ENCODE measurements at places on chromosomes 3 and 15.

DNA sequence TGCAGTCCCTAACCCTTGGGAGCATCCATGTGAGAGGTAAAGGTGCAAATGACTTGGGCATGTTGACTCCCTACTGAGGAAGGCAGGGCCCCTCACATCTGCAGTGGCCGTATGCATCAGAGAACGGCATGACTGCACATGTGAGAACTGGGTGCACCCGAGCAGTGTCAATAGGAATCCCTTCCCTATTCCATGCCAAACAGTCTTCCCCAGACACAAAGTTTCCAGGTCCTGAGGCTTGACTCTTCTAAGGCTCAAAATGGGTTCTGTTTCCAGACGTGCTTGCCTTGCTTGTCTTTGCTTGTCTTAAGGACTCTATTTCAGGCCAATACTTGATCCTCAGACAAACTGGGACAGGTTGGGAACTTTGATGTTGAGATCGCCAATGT, 20.5 kb upstream of the ANPEP start:
- no peak for DNase-seq

DNA sequence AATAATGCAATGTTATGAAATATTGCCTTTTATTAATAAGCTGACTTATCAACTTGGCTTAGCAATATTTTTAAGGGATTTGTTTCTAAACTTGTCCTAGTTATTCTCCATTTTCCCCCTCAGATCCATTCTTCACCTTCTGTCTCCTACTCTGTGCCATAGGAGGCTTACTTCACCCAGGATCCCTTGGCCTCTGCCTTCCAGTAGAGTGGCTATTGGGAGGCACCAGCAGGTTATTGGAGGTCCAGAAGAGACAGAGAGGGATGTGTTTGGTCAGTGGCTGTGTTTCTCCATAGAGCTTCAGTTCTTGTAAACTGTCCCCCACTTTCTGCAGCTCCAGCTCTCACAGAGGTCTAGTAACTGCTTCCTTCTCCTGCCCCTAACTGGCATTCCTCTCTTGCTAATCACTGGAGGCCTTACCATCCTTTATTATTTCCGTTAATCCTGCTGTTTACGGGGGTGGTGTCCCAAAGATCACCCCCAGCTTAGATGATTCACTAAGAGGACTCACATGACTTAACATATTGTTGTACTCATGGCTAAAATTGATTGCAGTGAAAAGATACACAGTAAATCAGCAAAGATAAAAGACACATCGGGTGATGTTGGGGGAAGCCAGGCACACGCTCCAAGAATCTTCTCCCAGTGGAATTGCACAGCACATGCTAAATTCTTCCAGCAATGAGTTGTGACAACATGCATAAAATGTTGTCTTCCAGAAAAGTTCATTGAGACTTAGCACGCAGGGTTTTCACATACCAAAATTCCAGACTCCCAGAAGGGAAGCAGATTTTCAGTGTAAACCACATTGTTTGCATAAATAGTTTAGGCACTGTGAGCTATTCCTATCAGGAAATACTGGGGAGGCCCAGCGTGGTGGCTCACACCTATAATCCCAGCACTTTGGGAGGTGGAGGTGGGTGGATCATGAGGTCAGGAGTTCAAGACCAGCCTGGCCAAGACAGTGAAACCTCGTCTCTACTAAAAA, 67.5 kb downstream of the RPL22L1 start:
- DNase-seq: peak; percentile 100

- peak; percentile 75 for DNase-seq
These were observed 48.5 kb downstream of the CHCHD6 start for GRCh38 chr3:126752303-126753190.

- DNase-seq: no peak
These were observed 82.6 kb upstream of the NANOGP8 start for GRCh38 chr15:35167675-35168074.

DNA sequence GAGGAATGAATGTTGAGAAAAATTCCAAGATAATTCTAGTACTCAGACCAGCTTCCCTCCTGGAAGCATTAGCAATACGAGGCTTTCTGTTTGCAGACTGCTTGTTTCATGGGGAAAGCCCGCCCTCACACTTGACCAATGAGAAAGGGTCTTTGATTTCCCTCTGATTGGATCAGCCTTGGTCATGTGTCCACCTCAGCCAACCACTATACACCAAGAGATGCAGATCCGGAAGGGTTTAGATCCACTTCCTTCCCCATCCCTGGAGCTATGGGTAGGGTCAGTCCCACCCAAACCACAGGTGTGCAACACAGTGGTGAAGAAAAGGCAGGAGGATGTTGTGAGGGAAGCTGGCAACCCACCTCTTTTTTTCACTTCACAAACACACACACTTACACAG, 154.7 kb downstream of the SV2B start:
- DNase-seq: no peak

- no peak for DNase-seq
These were observed 412.9 kb upstream of the RGMA start for GRCh38 chr15:93501946-93502345.

DNA sequence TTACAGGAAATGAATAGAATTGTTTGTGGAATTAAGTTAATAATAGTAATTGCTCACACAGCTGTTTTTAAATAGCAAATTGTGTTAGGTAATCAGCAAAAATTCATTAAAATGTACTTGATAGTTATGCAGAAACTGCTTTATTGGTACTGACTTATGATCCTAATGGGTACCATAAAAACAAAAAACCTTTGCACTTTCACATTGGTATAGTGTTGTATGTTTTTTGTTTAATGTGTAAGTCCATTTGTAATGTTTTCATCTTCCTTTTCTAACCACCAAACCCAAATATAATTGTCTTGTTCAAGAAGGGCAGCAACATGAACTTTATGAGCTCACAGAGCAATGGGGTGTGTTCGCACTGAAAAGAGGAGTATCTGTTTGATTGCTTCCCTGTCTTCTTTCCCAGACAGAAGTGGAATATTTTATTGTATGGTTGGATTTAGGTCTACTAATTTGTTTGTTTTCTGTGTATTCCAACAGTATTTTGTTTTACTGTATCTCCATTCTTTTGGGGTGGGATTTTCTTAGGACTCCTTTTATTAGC, 135.8 kb downstream of the TCF12 start:
- DNase-seq: peak; percentile 4

- DNase-seq: peak; percentile 54
These were observed 76.0 kb downstream of the TMCO5A start for GRCh38 chr15:38010395-38010794.

GRCh38 chr3:5255404-5256344, 68.2 kb downstream of the EDEM1 start:
- no peak for DNase-seq

GRCh38 chr3:106323586-106323985, 454.8 kb upstream of the CBLB start:
- DNase-seq: no peak

GRCh38 chr15:35209838-35210237, 124.7 kb upstream of the NANOGP8 start:
- DNase-seq: no peak

DNA sequence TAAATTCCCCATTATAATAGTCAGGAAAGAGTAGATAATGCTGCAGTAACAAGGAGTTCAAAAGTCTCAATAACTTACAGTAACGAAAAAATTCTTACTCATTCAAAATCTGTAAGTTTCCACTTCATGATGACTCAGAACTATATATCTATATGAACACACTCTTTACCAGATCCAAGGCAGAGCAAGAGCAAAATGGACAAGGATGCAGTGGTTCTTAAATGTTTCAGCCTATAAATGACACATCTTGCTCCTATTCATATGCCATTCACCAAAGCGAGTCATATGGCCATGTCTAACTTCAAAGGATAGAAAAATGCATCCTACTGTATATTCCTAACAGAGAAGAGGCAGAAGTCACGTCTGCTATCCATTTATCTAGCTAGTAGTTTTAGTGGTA, 787.7 kb downstream of the NAALADL2 start:
- DNase-seq: peak; percentile 24

GRCh38 chr3:28376424-28376823, 27.8 kb upstream of the AZI2 start:
- peak; percentile 64 for DNase-seq

DNA sequence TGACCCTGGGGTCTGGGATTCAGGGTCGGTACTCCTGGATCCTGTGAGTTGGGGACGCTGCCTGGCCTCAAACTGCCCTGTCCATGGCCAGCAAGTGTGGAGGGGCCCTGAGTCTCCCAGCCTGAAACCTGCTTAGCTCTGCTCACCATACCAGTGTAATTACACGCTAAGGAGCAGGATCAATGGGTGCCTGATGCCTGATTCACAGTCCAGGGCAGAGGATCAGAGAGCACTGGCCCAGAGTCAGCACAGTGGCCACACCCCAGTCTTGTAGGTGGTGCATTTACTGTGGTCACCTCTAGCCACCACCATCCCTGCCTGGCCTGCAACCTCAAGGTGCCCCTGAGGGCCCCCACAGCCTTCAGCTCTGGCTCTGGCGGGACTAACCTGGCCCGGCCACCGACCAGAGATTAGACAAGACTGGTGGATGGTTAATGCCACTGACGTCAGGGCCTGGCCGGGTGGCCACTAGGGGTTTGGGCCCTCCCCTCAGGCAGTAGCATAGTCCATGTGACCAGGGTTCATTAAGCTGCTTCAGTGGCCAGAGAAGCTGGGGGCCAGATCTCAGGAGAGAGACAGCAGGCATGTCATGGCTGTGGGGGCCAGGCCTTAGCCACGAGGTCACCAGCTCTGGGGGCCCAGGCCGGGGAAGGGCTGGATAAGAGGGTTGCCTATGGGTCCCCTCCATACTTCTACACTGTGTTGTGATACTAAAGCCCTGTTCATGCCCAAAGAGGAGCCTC, 3.3 kb upstream of the SLC38A3 start:
- DNase-seq: no peak

GRCh38 chr3:32817257-32817557, 590 bp upstream of the TRIM71 start:
- DNase-seq: no peak

- DNase-seq: no peak
These were observed 57.1 kb downstream of the SHQ1 start for GRCh38 chr3:72791161-72791560.

DNA sequence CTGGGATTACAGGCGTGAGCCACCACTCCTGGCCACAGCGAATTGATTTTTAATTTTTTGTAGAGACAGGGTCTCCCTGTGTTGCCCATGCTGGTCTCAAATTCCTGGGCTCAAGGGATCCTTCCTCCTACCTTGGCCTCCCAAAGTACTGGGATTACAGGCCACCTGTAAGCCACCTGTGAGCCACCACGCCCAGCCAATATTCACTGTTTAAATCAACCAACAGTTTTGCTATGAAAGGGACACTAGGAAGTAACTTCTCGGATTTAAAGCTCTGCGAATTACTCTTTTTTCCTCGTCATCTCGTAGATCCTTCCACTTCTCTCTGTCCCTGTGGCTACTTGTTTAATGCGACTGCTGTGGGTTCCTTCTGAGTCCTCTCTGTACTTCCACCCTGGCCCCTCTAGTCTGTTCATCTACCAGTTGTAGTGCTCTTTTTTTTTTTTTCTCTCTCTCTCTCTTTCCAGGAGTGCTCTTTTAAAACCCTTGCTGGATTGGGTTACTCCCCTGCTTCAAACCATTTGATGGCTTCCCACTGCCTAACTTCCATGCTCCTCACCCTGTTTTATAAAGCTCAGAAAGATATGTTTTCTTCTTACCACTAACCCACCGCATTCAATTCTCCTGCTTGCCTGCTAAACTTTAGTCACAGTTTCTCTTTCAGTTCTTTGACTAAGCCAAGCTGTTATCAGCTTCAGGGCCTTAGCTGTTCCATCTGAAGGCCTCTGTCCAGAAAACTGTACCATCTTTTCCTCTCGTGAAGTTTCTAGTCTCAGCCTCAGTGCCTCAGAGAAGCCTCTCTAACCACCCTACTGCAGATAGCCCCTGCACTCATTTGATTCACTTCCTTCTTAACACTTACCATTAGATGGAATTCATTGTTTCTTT, 12.4 kb downstream of the RTF1 start:
- no peak for DNase-seq

DNA sequence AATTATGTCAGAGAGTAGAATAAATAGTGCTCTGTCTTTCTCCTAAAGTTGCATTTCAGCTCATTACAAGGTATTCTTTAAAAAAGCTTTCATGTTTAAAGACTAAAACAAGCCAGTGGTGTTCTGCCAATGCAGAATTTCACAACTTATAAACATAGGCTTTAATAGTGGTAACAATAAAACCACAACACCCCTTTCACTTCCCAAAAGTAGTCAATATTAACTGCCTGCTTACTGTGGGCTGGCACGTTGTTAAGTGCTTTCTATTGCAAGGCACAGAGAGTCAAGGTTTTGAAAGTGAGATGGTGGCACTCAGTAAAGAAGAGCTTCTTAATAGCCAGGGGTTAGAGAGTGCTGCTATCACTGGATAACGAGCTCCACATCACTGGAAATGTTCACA, 8.4 kb upstream of the RTP1 start:
- DNase-seq: no peak

DNA sequence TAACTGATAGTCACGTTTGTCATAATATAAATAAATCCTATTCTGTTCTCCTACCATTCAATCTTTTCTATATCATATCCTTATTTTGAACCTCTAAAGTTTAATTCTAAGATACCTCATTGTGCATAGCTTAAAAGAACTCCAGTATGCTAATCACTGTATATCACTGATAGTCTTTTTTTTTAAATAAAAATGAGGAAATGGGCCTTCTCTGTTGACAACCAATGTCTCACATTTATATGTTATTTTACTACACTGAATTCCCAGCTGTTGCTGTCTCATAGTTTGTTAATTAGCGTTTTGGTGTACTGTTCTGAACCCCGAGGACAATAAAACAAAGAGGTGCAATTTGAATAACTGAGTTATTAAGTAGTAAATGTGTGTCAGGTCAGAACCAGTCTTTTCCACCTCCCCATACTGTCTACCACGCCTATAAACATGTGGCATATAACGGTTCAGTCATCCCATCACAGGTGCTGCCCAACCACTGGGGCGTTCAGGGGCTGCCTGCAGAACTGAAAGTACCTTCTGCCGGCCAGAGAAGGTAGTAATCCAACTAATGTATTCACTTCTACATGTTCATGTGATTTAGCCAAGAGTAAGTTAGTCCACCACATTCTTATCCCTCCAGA, 14.9 kb downstream of the CBLB start:
- no peak for DNase-seq

GRCh38 chr3:126540342-126540849, 16.4 kb downstream of the CHST13 start:
- peak; percentile 97 for DNase-seq

GRCh38 chr15:68031404-68031803, 22.7 kb upstream of the PIAS1 start:
- no peak for DNase-seq

DNA sequence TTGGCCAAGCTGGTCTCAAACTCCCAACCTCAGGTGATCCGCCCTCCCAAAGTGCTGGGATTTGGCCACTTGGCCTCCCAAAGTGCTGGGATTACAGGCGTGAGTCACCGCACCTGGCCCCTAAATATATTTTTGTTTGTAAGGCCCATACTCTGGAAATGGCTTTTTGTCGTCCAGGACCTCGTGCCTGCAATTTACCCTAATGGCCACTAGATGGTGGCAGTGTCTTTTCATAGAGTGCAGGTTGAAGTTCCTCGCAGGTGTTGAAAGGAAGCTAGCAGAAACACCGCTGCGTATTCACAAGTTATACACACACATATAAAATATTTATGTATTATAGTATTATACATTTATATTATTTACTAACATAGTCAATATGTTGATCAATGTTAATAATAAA, 97.2 kb downstream of the LRTM1 start:
- peak; percentile 18 for DNase-seq

GRCh38 chr3:7518456-7518855, 657.5 kb downstream of the GRM7 start:
- no peak for DNase-seq
